ENCODE measurements at places on chromosomes 7 and 10.

DNA sequence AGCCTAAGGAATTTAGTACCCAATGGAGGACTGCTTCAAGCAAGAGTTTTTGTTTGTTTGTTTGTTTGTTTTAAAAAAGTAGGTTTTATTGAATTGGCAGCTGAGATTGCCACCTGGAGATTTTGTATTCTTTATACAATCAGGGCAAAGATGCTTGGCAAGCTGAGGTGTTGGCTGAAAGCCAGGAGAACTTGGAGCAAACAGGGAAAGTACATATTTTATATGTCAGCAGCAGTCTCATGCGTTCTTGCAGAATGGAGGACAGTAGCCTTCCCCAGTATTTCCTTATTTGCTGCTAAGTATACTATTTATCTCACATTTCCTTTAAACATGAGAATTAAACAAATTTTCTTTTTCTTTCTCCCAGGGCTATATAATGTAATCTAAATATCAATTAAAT, 22.6 kb upstream of the ICA1 start:
- DNase-seq, result no peak

- no peak for DNase-seq
These were observed 1173.3 kb downstream of the GATA3 start for GRCh38 chr10:9227679-9228365.

DNA sequence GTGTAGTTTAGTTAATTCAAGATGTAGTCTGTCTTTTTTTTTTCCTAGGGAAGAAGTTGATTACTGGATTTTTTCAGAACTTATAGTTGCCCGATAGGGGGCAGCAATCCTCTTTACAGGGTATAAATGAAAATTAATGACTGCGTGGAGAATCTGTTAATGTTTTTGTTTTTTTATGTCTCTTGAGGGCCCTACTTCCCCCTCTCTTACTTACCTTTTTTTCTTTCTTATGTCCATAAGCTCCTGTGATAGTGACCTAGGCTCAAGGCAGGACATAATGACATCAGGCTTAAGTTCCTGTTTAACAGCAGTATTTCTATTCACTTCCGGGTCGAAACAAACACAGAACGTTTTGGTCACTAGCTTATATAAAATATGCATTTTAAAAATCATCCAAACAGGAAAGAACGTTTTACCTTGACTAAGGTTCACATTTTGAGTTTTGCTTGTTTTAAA, 18.8 kb downstream of the CDC123 start:
- DNase-seq, result peak; percentile 42

DNA sequence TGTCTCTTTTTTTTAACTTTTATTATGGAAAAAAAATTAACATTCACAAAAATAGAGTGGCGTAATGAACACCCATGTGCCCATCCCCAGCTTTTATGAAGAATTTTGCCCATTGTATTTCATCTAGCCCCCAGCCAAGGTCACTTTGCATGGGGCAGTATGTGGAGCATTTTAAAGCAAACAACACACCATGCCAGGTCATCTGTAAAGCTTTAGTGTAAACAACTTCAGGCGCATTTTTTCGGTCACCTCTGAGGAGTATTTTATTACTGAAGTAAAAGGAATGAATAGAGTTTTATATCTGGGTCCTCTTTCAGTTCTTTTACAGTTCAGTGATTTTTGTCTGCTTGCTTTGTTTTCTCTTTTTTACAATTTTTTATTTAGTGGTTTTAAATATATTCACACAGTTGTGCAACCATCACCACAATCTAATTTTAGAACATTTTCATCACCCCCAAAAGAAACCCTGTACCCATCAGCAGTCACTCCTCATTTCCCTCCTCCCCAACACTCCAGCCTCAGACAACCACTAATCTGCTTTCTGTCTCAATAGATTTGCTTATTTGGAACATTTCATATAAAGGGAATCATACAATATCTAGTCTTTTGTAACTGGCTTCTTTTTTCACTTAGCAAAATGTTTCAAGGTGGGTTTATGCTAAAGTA, 87.9 kb downstream of the SLC37A3 start:
- no peak for DNase-seq

GRCh38 chr7:118232837-118233236, 8.3 kb downstream of the ANKRD7 start:
- no peak for DNase-seq

- DNase-seq, result no peak
These were observed 219.1 kb downstream of the TCF7L2 start for GRCh38 chr10:113169111-113169510.

GRCh38 chr7:74479961-74480829, 26.5 kb downstream of the GTF2IRD1 start:
- DNase-seq, result no peak

DNA sequence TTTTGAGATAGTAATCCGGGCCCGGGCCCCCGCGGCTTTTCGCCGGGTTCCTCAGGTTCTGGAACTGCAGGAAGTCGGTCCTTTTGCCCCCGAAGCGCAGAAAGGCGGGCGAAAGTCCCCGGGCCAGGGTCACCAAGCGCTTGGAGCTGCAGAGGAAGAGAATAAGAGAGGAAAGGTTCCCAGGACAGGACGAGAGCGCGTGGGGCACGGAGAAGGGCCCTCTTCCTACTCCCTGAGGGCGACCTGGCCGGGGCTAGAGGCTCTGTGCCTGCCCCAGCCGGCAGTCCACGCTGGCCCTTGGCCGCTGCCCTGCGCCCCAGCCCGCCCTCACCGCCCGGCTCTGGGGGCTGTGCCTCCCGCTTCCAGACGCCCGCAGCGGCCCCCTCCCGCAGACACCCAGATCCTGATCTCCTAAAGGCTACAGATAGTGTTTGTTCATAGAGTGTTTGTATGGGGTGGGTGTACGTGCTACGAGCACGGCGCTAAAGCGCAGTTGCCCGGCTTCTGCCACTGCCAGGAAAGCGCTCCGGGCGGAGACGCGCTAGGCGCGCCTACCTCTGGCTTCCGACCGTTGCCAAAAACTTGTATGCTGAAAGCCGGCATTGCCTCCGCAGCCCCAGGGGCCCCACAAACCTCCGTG, 3.2 kb downstream of the HPSE2 start:
- no peak for DNase-seq

DNA sequence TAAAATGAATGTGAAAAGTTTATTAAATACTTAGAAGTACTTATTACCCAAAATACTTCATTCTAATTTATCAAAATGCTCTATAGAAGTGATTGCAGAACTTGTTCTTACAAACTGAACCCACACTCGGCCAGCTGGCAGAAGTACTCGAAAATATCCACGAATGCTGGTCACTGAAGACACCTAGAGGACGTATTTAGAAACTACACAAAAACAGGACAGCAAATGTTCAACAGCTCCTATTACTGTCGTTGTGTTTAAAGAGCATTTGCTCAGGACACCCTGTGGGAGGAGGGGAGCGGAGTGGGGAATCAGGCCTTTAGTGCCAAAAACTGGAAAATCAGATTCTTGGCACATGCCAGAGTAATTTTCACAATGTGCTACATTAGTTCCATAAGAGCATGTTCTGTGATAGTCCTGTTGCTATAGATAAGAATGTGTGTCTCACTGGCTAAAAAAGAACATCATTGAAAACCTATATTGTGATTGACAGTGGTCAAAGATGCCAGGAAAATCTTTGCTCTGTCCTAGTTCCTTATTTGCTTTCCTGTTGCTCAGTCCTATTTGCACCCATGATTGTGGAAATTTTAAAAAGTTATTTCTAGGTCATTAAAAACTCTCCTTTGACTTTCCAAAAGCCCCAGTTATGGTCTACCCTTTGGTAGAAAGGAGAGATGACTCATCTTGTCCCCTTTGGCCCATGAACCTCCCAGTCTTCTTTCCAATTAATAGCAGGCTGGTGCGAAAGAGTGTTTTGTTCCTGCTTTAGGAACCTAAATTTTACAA, 49.0 kb upstream of the NRBF2 start:
- DNase-seq, result peak; percentile 85

DNA sequence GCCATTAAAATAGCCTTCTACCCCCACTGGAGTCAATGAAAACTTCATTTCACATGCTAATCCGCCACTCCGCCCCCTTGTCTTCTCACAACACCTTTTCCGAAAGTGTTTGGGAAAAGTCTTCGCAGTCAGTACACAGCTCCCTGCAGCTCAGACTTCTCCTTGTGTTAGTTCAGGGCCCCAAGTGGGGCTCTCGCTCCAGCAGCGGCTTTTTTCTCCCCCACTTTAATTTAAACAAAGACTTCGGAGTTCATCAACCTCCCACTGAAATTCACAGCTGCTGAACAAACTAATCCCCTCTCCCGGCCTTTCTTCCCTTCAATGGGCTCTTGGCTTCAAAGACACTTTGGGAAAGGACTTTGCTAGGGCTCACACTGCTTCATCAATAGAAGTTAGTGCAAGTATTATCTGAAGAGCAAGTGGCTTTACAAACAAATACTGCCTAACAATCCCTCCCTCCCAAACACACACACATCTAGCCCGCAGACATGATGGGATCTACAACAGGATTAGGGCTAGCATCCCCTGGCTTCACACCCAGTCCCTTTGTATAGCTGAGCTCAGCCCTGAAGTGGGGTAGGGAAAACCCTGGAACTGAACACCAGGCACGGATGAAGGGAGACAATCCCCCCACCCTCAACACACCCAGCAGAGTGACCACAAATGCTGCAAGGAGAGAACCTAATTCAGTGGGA, 23.1 kb downstream of the WNT8B start:
- DNase-seq, result no peak

DNA sequence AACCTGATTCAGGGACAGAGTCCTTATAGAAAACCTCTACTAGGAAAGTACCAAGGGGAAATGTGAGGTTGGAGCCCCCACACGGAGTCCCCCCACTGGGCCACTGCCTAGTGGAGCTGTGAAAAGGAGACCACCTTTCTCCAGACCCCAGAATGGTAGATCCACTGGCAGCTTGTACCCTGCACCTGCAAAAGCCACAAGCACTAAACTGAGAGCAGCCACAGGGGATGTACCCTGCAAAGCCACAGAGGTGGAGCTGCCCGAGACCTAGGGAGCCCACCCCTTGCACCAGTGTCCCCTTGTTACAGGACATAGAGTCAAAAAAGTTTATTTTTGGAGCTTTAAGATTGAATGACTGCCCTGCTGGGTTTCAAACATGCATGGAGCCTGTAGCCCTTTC, 87.2 kb upstream of the KCNMA1 start:
- DNase-seq, result no peak

GRCh38 chr10:91820144-91820543, 21.9 kb downstream of the TNKS2 start:
- DNase-seq, result no peak

GRCh38 chr10:3468919-3469638, 296.5 kb upstream of the PITRM1 start:
- DNase-seq, result peak; percentile 29

DNA sequence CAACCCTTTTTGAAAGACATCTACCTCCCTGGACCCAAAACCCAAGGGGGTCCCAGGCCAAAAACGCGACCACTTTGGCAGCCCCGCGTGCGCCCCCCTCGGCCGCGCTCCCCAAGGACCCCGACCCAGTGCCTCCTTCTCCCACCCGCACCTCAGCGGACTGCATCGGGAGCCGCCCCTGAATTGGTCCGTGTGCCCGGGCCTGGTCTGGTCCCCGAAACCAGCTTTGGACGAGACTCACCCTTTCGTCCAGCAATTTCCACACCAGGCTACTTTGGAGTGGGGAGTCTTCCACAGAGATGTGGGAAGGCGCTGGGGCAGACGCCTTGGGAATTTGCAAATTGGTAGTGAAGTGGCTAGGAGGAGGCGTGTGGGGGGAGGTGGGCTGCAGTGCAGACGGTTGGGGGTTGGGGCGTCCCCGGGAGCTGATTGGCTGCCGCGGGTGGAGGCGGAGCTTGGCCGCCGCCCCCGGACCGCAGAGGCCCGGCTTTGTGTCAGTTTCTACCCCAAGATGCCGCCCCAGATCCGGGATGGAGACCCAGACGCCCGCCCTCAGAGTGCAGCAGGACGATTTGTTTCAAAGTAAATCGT, 16.9 kb downstream of the TCAF1 start:
- DNase-seq, result no peak

DNA sequence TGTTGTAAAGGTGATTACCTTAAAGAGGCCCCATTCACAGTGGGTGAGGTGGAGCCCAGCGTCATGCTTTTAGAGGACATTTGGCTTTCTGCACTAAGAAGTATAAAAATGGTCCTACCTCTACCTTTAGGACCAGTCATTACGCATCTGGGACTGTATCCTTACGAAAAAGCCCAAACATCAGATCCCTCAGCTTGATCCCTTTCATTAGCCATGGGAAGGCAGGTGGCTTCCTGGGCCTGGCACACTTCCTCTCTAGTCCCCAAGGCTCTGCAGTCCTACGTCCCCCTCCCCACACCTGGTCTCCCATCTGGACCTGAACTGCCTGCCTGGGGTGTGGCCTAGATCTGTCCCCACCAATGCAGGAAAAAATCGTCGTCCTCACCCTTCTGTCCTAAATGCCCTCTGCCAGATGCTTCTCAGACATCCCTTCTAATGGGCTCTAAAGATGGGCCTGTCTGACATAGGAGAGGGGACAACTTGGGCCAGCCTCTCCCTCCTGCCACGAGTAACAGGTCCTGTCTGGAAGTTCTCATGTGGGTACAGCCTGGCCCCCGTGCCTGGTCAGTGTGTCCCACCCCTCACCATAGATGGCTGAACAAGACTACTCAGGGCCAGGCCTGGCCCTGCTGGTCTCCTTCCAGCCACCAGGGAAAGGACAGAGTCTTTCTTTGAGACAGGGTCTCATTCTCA, 11.8 kb upstream of the SLC18A3 start:
- DNase-seq, result no peak

DNA sequence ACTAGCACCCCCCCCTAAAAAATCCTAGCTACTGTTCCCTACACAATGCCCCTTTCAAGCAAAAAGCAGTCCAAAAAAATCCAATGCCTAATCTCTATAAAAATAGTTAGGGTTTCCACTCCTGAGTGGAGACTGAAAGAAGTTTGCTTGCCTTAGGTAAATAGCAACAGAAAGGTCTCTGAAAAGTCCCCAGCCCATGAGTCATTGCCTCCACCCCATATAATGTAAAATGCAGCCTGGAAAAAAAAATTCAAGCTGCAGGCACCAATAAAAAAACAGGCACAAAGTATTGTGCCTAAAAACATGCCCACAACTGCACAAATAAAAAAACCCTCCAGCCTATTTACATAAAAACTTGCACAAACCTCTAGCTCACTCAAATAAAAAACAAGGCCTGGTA, 47.5 kb downstream of the ZNF680 start:
- no peak for DNase-seq

DNA sequence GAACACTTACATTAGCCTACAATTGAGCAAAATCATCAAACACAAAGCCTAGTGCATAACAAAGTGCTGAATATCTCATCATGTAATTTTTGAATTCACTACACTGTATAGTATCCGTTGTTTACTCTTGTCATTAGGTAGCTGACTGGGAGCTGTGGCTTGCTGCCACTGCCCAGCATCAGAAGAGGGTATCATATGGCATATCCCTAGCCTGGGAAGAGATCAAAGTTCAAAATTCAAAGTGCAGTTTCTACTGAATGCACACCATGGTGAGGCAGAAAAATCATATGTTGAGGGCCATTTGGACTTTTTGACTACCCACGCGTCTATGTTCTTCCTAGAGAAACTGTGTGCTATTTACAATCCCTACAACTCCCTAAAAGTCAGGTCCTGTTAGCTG, 7.5 kb upstream of the ZC3HAV1 start:
- DNase-seq, result no peak
